ENCODE measurements at places on chromosomes 1 and 21.
A peak's percentile ranks its signal among the peaks of the same experiment; 100 is the strongest.

DNA sequence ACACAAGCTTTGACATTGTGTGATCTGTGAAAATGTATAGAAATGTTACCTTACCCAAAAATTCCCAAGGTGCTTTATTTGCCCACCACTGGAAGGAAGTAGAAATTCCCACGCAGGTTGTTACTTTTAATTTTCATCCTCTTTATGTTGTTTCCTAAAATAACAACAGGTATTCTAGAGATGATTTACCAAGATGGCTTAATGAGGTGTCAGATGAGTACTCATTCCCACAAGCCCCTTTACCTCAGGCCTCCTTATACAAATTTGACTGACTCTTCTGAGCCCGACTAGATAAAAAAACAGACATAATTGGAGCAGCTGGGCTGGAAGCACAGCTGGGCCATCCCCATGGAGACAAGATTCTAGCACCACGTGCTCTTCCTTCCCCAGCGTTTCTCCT, 114.6 kb downstream of the LIPI start:
- DNase-seq: no peak

GRCh38 chr1:43011020-43011419, 52.4 kb upstream of the SLC2A1 start:
- DNase-seq: no peak

GRCh38 chr1:155176544-155177071, 3.0 kb downstream of the TRIM46 start:
- peak; percentile 89 for DNase-seq

DNA sequence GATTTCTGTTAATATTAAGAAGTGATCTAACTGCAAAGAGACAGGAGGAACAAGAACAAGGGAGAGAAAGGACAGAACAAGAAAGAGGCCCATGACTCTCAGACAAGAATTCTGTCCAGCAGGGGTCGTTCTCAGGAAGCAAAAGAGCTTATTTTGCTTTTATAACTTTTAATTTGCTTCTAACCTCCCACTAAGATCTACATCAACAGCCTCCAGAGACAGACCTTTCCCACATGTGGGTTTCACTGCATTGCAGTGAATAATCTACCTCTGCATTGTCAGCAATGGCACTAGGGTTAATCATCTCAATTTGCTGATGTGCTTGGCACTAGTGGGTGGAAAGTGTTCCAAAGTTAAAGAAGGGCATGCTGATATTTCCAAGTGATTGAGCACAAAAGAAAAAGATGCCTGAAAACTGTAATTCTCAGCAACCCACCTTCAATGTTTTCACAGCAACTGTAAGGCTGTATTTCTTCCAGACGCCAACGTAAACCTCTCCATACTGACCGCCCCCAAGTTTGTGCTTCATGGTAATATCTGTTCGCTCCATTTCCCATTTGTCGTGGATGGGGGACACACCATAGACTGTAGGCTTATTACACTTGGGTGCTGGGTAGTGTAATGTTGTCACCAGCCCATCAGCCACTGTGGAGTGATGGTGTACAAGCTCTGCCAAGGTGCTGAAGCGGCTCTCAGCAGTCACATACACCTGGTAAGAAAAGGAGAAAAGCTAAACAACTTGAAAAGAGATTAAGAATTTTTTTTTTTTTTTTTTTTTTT, 39.5 kb downstream of the TOR3A start:
- DNase-seq: no peak

DNA sequence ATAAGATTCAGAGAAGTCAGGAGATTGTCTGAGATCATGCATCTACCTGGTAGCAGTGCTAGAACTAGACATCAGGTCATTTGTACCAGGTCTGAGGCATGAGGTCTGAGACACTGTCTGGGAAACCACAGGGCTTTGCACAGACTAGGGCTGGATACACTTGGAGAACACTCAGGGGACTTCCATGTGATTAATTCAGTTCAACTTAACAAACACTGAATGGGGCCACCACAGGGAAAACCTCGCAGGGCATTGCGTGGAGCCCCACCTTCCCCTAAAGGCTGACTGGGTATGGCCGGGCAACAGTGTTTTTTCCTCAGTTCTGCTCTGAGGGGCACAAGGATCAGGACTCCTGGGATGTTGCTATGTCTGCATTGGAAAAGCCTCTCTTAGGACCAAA, 86.5 kb upstream of the WARS2 start:
- DNase-seq: no peak

DNA sequence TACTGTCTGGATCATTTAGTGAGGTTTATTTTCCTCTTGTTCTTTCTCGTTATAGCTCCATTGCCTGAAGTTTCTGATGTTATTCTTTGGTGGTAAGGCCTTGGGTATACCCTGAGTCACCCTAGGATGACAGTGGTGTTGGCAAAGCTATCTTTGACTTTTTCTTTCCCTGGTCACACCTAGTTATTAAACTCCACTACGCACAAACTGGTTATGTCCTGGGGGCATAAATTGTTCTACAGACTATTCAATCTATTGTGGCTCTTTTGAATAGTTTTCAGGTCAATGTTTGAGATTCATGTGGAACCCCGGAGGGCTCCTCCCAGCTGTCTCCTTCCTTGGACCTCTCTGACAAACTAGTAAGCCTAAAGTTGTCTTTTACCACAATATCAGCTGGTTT, 157.7 kb downstream of the SLC35F3 start:
- peak; percentile 24 for DNase-seq

DNA sequence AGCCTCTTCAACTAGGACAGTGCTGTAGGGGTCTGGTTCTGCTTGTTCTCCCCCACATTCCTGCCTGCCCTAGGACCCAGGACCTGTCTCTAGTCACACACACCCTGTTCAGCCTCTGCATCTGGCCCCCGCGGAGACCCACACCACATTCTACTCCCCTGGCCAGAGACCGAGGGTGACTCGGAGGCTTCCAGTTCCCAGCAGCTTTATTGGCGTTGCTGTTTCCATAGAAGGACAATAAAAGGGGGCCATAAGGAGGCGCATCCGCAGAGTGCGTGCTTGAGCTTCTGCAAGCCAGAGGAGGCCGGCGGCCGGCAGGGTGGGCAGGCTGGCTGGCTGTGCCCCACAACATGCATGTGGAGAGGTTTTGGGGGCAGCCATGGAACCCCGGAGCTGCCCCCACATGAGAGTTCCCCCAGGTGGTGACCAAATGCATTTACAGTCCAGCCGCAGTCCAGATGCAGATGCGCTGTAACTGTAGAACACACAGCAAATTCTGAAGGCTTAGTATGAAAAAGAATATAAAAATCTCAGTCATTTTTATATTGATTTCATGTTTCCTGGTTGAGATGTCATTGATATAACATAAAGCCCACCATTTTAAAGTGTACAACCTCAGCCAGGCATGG, 52.4 kb downstream of the PDE9A start:
- DNase-seq: no peak

DNA sequence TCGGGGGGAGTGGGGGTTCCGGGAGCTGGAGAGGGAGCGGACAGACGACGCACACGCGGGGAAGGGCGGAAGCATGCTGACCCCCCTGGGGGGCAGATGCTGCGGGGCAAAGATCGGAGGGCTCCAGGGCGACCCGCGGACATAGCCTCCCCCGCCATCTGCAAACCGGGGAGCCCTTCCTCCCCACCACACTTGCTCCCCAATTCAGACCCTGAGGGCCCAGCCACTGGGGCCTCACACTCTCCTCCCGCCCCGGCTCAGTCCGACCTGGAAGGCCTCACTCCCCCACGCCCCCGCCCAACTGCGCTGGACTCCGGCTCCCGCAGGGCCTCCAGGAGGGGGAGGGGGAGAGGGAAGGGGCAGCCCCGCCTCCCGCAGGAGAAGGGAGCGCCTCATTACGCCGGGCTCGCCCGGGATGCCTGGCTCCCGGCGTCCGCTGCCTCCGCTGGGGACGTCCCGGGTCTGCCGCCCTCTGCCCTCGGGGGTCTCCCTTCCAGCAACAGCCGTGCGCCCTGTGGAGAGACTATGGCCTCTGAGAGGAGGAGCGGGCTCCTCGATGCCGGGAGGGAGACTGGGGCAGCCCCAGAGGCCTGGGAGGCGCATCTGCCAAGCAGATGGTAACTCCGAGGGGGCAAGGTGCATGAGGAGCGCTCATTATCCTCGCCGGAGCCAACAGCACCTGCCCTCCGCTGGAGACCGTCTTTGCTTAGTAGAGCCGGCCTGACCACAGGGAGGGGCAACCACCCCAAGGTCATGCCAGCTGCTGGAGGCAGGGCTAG, 636 bp upstream of the CAMK2N1 start:
- DNase-seq: no peak

GRCh38 chr1:118013938-118014337, 84.4 kb downstream of the WDR3 start:
- no peak for DNase-seq

DNA sequence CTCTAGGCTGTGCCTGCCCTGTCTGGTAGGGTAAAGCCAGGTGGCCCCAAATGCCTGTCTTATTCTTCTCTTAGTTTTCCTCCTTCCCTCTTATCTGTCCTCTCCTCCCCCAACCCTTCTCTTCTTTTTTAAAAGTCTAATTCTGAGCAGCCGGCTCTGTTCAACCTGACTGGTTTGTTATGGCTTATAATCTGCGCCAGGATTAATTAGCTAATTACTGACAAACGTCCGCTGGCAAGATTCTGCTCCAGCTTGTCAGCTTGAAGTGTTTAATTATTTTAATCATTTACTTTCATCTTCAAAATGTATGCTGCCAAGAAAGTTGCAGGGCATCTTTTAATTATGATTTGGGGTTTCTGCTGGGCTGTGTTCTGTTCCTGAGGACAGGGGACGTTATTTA, 27.2 kb upstream of the PSMB2 start:
- no peak for DNase-seq

- DNase-seq: no peak
These were observed 993 bp upstream of the PROK1 start for GRCh38 chr1:110449661-110450651.

DNA sequence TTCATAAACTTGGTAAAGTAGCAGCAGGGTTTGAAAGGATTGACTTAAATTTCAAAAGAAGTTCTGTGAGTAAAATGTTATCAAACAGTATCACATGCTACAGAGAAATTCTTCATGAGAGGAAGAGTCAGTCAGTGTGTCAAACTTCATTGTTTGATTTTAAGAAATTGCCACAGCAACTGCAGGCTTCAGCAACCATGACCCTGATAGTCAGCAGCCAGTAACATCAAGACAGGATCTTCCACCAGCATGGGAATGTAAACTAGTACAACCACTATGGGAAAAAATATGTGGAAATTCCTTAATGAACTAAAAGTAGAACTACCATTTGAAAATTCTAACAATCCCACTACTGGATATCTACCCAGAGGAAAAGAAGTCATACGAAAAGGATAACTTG, 11.5 kb downstream of the MAEL start:
- DNase-seq: no peak

GRCh38 chr1:46983166-46983829, 40.2 kb upstream of the CYP4X1 start:
- no peak for DNase-seq

GRCh38 chr1:109850827-109851226, 59.8 kb upstream of the CSF1 start:
- DNase-seq: peak; percentile 29

DNA sequence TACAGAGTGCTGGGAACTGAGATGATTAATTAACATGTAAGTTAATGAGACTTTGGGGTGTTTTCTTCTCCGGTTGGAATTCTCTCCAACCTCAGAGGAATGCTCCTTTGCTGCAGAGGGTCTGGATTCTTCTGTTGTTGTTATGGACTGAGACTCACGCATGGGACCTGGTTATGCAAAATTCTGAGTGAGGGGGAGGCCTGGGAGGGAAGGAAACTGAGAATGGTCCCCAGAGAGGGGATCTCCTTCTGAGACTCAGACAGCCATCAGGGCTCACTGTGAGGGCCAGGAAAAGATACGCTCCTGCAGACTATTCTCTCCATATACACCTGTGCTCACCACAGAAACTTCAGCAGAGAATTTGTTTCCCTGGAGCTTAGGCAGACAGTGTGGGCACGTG, 56.3 kb downstream of the HTR6 start:
- DNase-seq: no peak

GRCh38 chr1:203556047-203556851, 62.3 kb downstream of the OPTC start:
- no peak for DNase-seq

DNA sequence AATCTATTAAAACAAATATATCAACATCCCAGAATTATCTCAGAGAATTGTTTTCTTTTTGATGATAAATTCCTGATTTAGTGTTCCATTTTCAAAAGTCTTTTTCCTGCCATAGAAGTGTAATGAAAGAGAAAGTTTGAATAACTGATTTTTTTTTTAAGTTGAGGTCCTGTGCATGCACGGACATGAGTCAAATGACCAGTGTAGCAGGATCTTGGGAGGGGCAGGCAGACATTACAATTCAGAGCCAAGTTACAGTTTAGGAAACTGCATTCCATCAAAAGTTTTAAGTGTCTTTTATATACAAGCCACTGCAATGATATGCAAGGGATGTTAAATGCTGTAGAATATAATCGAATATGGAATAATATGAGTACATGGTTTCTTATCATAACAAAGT, 227.5 kb downstream of the HMCN1 start:
- peak; percentile 20 for DNase-seq

DNA sequence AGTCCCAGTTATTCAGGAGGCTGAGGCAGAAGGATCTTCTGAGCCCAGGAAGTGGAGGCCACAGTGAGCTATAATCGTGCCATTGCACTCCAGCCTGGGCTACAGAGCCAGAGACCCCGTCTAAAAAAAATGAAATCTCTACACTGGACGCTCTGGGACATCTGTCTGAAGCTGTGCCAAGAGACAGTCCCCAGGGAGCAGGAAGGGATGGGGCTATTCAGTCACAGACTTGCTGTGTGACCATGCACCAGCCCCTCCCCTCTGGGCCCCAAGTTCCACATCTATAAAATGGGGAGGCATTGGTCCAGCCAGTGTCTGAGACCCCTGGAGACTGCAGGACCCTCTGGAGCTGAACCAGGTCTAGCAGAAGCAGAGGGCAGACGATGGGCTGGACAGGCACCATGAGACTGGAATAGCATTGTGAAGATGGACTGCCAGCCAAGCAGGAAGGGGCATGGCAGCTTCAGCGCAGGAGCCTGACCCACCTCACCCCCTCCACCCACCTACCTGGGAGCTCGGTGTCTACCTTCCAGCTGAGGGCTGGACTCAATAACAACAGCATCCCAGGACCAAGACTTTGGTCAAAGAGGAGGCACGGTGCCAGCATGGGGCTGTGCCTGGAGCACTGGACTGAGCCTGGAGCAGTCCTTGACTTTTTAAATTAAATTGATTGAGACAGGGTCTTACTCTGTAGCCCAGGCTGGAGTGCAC, 1.4 kb downstream of the TMEM54 start:
- no peak for DNase-seq

DNA sequence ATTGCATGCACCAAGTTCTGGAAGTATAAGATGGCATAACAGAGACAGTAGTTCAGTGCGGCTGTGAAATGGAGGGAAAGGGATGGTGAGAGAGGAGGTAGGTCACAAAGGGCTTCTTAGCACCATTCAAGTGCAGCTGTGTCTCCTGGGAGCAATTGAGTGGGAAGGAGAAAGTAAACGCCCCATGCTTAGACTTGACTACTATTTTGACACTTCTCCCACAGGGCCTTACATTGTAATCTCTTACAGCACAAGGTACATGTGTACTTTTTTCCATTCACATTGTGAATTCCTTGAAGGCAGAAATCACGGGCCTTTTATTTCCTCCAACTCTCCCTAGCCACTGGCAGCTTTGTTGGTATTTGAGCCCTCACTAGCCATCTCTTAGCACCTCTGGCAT, 239.6 kb upstream of the FOXD3 start:
- no peak for DNase-seq

- DNase-seq: no peak
These were observed 4.4 kb upstream of the XPR1 start for GRCh38 chr1:180627411-180627810.
